ENCODE measurements at places on chromosomes 1 and 21. TPM values are rescaled to one million over a fixed set of nuclear protein-coding genes. Genes with fewer than 3 reads are reported as not detected.

The AHDC1 gene
- 4.1 TPM for polyA plus RNA-seq

The TSTD1 gene
- polyA plus RNA-seq: 128 TPM

The NEK2 gene
- 0.99 TPM for polyA plus RNA-seq

DNA sequence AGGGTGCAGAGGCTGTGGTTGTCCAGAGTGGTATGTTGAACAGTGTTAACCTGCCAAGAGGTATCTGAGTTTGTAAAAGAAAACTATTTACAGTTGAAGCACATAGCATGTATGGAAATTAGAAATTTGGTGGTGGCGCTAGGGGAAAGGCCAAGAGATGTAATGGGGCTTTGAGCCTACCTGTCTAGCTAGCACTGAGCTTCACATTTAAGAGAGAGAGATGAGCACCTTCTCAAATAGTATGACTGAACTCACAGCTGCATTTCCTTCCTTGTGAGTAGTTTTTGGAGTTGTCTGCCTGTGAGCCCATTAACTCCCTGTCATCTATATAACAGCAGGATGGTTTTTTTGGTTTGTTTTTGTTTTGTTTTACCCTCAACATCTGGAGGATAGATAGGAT is 4.0 kb downstream of the CLIC4 start:
- H3K4me1 ChIP-seq: peaks cover under 1% of the 10 kb centered on the region
- H3K36me3 ChIP-seq: peaks cover 7% of the 10 kb centered on the region
- no peak overlapping the region for H3K4me3 ChIP-seq
- no peaks in the 10 kb centered on the region for H3K27me3 ChIP-seq
- no peak for DNase-seq

DNA sequence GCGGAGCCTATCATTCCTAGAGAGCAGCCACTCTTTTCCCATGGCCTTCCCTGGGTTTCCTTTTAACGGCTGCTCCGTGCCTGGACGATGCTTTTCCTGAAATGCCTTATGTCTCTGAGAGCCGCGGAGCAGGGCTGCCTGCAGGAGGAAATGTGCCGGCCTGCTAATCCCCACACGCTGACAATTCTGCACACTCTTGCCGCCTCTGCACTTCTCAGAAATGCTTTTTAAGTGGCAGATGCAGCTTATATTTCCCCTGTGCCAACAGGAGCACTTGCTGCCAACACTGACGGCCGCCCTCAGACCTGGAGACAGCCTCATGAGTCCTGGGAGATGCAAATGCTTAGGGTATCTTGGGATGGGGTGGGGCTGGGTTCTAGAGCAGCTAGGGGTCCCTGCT is 253.2 kb downstream of the GRIK3 start:
- H3K36me3 ChIP-seq: no peaks in the 10 kb centered on the region
- no peak overlapping the region for H3K27ac ChIP-seq
- H3K4me3 ChIP-seq: no peak overlapping the region
- H3K27me3 ChIP-seq: peaks cover 6% of the 10 kb centered on the region
- no peak for DNase-seq
- H3K4me1 ChIP-seq: no peaks in the 10 kb centered on the region

- H3K27me3 ChIP-seq: no peaks in the 10 kb centered on the region
- H3K36me3 ChIP-seq: peaks cover 9% of the 10 kb centered on the region
- H3K4me1 ChIP-seq: peaks cover 19% of the 10 kb centered on the region
Observed at GRCh38 chr1:145916745-145917144, 1.8 kb downstream of the PEX11B start.

DNA sequence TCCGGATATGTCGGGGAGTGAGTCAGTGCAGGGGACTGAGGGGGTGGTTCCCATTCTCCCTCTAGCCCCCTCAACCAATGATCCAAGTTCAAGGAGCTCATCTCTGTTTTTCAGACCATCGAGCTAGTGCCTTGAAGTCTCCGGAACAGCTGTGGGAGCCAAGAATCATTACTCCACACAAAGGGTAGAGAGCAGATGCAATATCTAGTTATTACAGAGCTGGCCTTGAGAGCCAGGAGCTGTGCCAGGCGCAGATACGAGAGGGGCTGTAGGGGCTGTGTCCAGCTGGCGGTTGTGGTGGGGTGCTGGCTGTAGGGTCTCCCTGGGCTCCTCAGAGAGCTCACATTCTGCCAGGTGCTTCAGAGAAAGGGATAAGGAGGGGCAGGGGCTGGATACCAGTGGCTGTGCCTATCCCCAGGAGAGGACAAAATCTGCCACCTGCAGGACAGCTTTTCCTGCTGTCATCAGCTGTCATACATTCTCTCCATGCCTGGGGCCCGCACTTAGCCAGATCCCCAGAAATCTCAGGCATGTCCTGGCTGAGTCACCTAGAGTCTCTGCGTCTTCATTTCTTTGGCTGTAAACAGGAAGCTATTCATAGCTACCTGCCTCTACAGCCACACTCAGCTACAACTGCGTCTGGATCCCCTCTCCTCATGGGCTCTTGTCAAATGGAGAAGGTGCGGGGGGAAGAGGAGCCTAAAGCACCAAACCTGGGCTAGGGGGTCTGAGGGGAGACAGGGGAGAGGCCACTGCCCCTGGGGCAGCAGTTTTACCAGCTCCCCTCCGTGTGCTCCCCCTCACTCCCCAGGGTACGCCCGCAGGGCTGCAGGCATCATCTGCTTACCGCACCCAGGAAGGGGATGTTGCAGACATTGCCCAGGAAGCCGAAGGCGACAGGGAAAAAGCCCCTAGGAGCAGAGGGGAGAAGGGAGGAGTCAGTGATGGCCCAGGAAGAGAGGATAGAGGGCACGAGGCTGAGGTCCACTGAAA is 2.4 kb upstream of the KISS1 start:
- peak overlapping the region; percentile 78 for H3K27ac ChIP-seq
- H3K4me1 ChIP-seq: peaks cover 20% of the 10 kb centered on the region
- H3K4me3 ChIP-seq: no peak overlapping the region
- DNase-seq: peak; percentile 86
- H3K27me3 ChIP-seq: peaks cover 5% of the 10 kb centered on the region

DNA sequence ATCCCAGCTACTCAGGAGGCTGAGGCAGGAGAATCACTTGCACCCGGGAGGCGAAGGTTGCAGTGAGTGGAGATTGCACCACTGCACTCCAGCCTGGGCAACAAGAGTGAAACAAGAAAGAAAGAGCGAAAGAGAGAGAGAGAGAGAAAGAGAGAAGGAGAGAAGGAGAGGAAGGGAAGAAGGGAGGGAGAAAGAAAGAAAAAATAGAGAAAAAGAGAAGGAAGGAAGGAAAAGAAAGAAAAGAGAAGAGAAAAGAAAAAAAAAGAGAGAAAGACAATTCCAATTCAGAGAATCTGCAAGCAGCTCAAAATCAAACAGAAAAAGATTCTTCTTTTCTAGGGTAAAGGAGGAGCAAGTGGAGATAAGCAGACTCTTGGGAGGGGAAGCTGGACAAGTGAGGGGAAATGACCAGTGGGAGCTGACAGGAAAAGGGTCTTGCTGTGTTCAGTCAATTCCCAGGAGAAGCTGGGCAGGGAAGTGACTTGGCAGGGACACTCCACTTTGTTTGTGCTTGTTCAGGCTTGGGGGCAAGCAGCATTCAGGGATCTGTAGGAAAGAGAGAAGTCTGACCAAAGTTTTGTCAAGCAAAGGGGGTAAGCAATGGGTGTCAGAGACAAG is 3.6 kb upstream of the CAPN2 start:
- H3K36me3 ChIP-seq: no peaks in the 10 kb centered on the region
- H3K27me3 ChIP-seq: no peaks in the 10 kb centered on the region
- peaks cover 42% of the 10 kb centered on the region for H3K4me1 ChIP-seq
- no peak for DNase-seq
- no peak overlapping the region for H3K4me3 ChIP-seq
- no peak overlapping the region for H3K27ac ChIP-seq

- H3K4me1 ChIP-seq: peaks cover 4% of the 10 kb centered on the region
- no peak overlapping the region for H3K27ac ChIP-seq
- no peaks in the 10 kb centered on the region for H3K36me3 ChIP-seq
- H3K4me3 ChIP-seq: no peak overlapping the region
- peaks cover 1% of the 10 kb centered on the region for H3K27me3 ChIP-seq
Observed at GRCh38 chr1:37601441-37601840, 5.7 kb upstream of the GNL2 start.

- H3K4me3 ChIP-seq: peak overlapping the region; percentile 29
- no peak overlapping the region for H3K27ac ChIP-seq
- DNase-seq: no peak
- H3K27me3 ChIP-seq: peaks cover 22% of the 10 kb centered on the region
Observed at GRCh38 chr1:39788426-39788757, 273 bp downstream of the BMP8B start.

GRCh38 chr1:248751142-248751541 is 4.4 kb downstream of the LYPD8 start:
- H3K4me3 ChIP-seq: no peak overlapping the region
- no peaks in the 10 kb centered on the region for H3K27me3 ChIP-seq
- DNase-seq: no peak
- H3K4me1 ChIP-seq: no peaks in the 10 kb centered on the region
- no peaks in the 10 kb centered on the region for H3K36me3 ChIP-seq

GRCh38 chr1:105373681-105374080 is 1624.0 kb downstream of the AMY1C start:
- H3K27me3 ChIP-seq: no peaks in the 10 kb centered on the region
- H3K4me3 ChIP-seq: no peak overlapping the region
- H3K27ac ChIP-seq: no peak overlapping the region

- no peak overlapping the region for H3K4me3 ChIP-seq
- no peaks in the 10 kb centered on the region for H3K4me1 ChIP-seq
- no peak for DNase-seq
- no peak overlapping the region for H3K27ac ChIP-seq
- H3K36me3 ChIP-seq: peaks cover 4% of the 10 kb centered on the region
- H3K27me3 ChIP-seq: no peaks in the 10 kb centered on the region
Observed at GRCh38 chr1:95252422-95252821, 18.4 kb downstream of the RWDD3 start.

GRCh38 chr1:34688006-34688741 is 66.7 kb upstream of the GJB5 start:
- H3K36me3 ChIP-seq: no peaks in the 10 kb centered on the region
- H3K27me3 ChIP-seq: peaks cover 18% of the 10 kb centered on the region
- no peak for DNase-seq
- no peaks in the 10 kb centered on the region for H3K4me1 ChIP-seq
- no peak overlapping the region for H3K4me3 ChIP-seq

- H3K27me3 ChIP-seq: no peaks in the 10 kb centered on the region
- no peak overlapping the region for H3K27ac ChIP-seq
- DNase-seq: no peak
- H3K4me3 ChIP-seq: no peak overlapping the region
Observed at GRCh38 chr1:93871366-93871765, 7.6 kb downstream of the DNTTIP2 start.

DNA sequence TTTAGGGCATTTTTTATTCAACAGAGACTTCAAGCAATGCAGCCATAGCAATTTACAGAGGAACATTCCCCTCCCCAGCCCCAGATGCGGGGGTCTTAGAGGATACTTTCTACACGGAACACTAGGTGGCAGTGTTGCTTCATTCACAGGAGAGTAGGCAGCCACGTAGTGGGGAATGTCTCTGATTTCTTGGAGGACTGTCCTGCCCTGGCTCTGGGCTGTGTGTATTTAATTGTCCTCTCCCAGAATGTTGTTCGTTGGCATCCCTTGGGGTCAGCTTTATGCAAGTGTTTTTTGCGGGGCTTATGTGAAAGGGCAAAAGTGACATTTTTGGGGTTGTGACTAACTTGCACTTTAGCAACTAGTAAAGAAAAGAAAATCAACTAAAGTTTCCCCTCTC is 96.9 kb downstream of the PAPPA2 start:
- H3K36me3 ChIP-seq: no peaks in the 10 kb centered on the region
- H3K27me3 ChIP-seq: peaks cover 9% of the 10 kb centered on the region
- H3K4me1 ChIP-seq: no peaks in the 10 kb centered on the region

DNA sequence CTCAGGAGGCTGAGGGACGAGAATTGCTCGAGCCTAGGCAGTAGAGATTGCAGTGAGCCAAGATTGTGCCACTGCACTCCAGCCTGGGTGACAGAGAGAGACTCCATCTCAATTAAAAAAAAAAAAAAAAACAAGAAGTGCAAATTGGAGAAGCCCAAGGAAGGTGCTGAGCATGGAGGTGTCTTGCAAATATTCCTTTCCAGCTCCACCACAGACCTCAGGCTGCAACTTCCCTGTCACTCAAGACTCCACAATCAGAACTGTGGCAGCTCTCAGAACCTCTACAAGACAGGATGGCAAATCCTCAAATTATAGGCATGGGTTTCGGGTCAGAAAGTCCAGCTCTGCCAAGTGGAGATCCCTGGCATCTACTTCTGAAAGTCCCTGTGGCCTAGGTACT is 104.4 kb upstream of the TIAM1 start:
- no peaks in the 10 kb centered on the region for H3K27me3 ChIP-seq
- no peak overlapping the region for H3K27ac ChIP-seq
- H3K36me3 ChIP-seq: no peaks in the 10 kb centered on the region
- H3K4me3 ChIP-seq: no peak overlapping the region
- DNase-seq: no peak

- no peak for DNase-seq
- H3K4me3 ChIP-seq: no peak overlapping the region
- no peaks in the 10 kb centered on the region for H3K27me3 ChIP-seq
- no peaks in the 10 kb centered on the region for H3K4me1 ChIP-seq
- no peak overlapping the region for H3K27ac ChIP-seq
Observed at GRCh38 chr1:240152611-240153297, 61.1 kb downstream of the FMN2 start.

GRCh38 chr21:32257962-32258785 is 20.7 kb downstream of the MIS18A start:
- H3K4me1 ChIP-seq: peaks cover 10% of the 10 kb centered on the region
- peak overlapping the region; percentile 25 for H3K4me3 ChIP-seq
- peaks cover 12% of the 10 kb centered on the region for H3K27me3 ChIP-seq

GRCh38 chr1:205632669-205633169 is 908 bp upstream of the ELK4 start:
- H3K4me1 ChIP-seq: peaks cover 43% of the 10 kb centered on the region
- H3K36me3 ChIP-seq: no peaks in the 10 kb centered on the region
- H3K4me3 ChIP-seq: peak overlapping the region; percentile 80
- no peak for DNase-seq
